ENCODE measurements at places on chromosomes 2 and 18. TPM values are rescaled to one million over a fixed set of nuclear protein-coding genes. Genes with fewer than 3 reads are reported as not detected.

The PLEKHH2 gene
- total RNA-seq = 5.7 TPM

The VWC2L gene
- total RNA-seq = not detected

The SERPINB4 gene
- not detected for total RNA-seq

The HOXD13 gene
- not detected for total RNA-seq
